ENCODE measurements at places on chromosomes 1 and 21.
A peak's percentile ranks its signal among the peaks of the same experiment; 100 is the strongest.

GRCh38 chr1:63878932-63879331, 105.1 kb downstream of the ROR1 start:
- no peak for DNase-seq

DNA sequence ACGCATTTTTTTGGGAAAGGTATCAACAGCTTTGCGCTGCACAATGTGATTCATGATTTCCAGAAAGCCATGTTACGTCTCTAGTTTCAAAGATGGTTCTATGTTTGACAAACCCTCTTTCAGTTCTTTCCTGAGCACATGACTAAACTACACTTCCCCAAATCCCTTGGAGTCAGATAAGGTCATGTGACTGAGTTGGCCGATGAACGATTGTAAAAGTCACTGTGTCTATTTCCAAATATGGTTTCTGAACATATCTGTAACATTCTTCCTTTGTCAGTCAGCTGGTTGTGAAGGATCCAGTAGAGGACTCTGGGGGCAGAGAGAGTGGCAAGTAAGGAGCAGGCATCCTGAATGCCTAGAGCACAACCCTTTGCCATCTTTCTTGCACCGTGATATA, 35.4 kb downstream of the TMPRSS15 start:
- DNase-seq: no peak

- DNase-seq: no peak
Observed at GRCh38 chr21:37580666-37581065, 214.1 kb downstream of the DYRK1A start.

DNA sequence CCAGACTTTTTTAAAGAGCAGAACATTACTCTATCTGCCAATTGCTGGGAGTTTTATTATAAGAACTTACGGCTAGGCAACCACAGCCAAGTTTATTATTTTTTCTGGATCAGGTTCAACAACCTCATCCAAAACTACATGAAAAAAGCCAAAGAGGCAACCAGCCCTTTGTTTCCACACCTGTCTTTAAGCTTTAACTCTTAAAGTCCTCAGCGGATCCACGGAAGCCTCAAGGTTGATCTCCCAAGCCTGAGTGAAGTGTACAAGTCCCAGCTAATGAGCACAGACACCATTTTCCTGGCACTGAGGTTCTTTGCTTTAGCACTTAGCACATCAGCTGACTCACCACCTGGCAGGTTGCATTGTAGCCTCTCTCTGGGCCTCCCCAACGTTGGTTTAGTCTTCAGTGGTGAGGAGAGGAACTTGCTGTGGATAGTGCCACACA, 143.1 kb downstream of the TGFBR3 start:
- DNase-seq: no peak

- no peak for DNase-seq
Observed at GRCh38 chr1:205506409-205507200, 2.1 kb downstream of the CDK18 start.

GRCh38 chr21:17725339-17725738, 93.8 kb downstream of the C21orf91 start:
- DNase-seq: no peak

DNA sequence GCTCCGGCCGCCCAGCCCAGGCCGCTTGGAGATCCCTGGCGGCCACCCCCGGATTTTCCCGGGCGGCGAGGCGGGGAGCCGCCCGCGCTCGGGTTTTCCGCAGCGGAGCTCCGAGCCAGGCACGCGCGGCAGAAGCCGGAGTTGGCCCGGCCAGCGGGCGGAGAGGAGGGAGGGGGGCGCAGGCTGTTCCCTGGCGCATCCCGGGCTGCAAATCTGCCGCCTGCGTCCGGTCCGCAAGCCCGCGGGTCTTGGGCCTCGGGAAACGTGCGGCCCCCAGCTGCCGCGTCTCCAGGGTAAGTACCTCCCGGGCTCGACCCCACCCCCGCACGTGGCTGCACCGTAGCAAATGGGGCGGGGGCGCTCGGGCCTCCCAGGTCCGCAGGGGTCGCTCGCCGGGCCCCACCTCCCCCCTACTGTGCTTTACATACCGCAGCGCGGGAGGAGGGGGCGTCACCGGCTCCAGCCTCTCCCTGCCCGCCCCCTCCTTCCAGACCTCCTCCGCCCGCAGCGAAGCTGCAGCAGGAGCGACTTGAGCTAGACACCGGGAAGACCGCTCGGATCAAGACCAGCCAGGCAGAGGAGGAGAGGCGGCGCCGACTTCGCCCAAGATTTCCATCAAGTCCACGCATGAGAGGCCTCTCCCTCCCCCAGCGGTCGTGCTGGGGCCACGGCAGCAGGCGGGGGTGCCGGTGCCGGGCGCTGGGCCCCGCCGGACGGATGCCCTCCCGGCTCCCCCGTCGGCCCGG, 1.6 kb downstream of the TMEM200B start:
- no peak for DNase-seq

GRCh38 chr1:30934613-30935012, 26.1 kb upstream of the SDC3 start:
- no peak for DNase-seq

DNA sequence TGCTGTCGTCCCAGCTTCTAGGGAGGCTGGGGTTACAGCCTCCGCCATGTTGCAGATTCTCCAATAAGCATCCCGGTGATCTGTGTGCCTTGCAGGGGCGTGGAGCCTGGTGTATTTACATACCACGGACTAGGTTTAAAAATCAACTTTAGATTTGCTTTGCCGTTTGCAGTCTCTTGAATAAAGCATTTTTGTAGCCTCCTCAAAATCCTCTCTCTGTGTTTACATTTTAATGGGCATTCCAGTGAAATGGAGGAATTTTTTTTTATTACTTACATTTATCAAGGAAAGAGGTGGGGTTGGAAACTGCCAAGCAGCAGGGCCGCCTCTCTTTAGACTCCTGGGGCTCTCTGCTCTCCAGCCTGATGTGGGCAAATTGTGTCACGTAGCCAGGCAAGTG, 437.5 kb upstream of the VAMP3 start:
- DNase-seq: no peak

GRCh38 chr1:94032637-94033036, 88.3 kb downstream of the ABCA4 start:
- DNase-seq: no peak

GRCh38 chr1:246907472-246907871, 24.3 kb downstream of the AHCTF1 start:
- DNase-seq: no peak

- no peak for DNase-seq
Observed at GRCh38 chr1:189764391-189765320, 713.0 kb downstream of the BRINP3 start.

DNA sequence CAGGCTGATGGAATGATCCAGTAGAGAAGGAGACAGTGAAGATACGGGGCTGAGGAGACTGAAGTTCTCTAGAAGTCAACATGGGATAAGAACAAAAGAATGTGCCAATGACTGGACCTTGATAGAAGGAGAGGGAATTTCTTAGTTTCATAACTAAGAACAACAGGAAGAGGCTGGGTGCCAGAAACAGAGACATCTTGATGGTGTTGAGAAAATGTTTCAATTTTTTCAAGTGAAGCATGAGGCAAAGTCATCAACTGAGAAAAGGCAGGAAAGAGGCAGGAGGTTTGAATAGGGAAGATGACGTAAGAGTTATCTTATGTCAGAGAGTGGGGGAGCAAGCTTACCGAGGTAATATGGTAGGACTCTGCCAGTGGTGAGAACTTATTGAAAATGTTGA, 80.1 kb downstream of the SPAG17 start:
- no peak for DNase-seq

DNA sequence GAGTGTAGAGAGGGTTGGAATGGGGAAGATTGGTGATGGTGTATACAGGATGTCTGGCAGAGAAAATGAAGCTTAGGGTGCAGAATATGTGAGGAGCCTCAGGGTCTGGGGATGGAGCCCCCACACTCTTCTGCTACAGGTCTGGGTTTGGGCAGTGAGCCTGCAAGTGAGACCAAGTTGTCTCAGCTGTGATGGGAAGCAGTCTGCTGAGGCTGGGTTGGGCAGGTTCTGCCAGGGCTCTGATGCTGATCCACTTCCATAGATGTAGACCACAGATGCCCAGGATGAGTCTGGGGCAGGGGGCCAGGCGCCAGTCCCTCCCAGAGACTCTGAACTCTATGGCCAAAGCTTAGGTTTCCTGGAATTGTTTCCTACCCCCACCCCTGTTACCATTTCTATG, 516.9 kb downstream of the PTPRU start:
- DNase-seq: no peak

DNA sequence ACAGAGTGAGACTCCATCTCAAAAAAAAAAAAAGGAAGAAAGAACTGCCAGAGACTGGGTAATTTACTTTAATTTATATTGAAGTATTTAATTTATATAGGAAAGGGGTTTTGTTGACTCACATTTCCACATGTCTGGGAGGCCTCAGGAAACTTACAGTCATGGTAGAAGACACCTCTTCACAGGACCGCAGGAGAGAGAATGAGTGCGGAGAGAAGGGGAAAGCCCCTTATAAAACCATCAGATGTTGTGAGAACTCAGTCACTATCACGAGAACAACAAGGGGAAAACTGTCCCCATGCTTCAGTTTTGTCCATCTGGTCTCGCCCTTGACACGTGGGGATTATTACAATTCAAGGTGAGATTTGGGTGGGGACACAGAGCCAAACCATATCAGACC, 25.8 kb upstream of the PPP1R8 start:
- no peak for DNase-seq

- DNase-seq: no peak
Observed at GRCh38 chr1:86965012-86965826, 50.8 kb downstream of the HS2ST1 start.

GRCh38 chr1:47915677-47916353, 81.4 kb downstream of the TRABD2B start:
- no peak for DNase-seq

- no peak for DNase-seq
Observed at GRCh38 chr1:100325415-100326324, 26.6 kb upstream of the CDC14A start.

DNA sequence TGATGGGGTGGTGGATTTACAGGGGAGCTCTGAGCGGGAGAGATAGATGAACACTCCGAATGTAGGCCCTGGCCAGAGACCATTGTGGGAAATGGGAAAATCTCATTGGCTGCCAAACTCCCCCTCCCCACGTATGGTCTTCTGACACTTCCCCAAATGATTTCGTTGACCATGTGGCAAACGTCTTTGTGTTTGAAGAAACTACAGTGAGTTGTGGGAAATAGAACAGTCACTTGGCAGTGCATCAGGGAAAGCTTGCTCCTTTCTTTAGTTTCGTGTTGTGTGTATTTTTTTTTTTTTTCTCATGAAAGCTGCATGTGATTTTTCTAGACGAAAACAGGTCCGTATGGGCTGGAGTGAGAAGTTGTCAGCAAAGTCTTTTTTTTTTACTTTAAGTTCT, 25.0 kb upstream of the GRIK3 start:
- DNase-seq: no peak

- no peak for DNase-seq
Observed at GRCh38 chr1:1144843-1145546, 28.7 kb upstream of the TTLL10 start.

DNA sequence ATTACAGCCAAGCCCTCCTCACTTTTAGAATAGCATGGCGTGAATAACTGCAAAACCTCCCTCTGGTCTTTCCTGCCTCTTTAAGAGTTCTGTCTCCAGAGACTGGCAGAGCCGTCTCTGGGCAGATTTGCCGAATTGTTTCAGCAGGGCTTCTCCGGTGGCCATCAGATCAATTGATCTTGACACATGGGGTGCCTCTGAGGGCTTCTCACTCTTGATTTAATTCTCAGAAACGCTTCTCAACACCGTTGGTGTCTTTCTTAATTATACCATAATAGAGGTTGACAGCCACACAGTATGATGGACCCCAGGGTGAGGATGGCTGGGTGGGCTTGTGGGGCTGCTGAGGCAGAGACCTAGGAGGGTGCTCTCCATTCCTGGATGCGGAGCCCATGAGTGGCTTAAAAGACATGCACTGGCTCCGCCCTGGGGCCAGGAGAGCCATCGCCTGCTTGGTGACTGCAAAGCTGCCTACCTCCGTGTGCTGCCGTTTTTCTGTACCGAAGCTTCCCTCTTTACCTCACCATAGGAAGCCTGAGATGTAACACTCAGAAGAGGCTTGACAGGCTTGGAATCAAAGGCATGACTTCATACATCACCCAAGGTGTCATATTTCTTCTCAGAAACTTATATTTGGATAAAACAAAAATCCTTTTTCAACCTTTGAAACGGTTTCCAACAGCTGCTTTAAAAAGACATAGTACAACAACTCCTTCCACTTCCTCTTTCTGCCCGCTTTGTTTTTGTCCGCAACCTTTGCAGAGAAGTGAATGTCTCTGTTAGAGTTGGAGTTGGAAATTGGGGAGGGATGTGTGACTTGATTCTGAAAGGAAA, 82.9 kb downstream of the GALNT2 start:
- peak; percentile 42 for DNase-seq

DNA sequence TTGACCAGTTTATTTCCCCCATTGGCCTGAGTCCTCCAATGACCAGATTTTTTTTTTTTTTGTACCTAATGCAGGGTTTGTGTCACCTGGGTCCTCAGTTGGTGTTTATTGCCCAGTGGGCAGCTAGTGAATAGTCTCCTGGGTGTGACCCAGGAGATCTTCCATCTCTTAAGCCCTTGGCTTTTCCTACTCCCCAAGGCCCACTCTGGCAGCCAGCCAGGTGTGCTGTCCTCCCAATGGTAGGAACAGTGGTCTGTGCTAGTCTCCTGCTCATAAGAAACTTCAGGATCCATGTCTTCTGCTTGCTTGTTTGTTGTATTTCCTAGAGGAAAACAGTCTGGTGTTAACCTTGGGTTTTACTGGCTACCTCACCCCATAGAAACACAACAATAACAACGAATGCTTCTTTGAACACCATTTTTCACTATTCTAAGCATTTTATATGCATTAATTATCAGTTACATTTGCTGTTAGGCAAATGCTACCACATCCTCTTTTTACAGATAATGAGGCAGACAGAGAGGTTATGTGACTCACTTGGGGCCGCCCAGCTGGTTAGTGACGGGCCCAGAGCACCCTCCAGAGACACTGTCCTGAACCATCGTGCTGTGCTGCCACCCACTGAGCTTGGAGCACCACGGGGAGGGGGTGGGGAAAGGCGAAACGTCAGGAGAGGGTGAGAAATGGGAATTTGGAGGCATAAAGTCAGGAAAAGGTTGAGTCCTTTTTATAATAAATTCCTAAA, 107.5 kb downstream of the HIVEP3 start:
- no peak for DNase-seq

DNA sequence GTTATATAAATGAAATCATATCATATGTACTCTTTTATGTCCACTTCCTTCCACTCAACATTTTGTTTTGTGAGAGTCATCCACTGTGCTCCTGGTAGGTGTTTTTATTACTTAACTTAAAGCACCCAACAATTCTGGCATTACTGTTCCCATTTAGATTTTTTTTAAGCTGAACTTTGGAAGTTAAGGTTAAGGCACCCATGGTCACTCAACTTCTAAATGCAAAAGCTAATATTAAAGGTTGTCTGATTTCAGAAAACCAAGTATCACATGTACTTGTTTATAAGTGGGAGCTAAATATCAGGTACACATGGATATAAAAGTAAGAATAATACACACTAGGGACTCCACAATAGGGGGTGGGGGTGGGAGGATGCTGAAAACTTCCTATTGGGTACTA, 42.7 kb downstream of the SCMH1 start:
- no peak for DNase-seq

DNA sequence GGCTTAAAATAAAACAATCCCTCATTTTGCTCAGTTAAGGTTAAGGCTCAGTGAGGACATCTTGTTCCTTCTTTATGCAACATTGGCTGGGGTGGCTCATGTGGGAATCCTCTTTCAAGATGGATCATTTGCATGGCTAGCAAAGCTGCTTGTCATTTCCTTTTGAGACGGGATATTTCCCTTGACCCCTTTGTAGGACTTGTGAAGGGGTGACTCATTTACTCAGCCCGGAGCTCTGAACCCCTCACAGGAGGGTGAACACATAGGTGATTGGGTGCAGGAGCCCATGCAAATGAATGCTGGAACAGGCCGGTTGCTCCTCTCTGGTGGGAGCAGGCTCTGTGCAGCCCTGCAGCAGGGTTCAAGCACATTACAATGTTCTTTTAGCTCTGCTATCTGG, 15.8 kb upstream of the C8A start:
- DNase-seq: no peak
